Myocyte (in vitro differentiated cells): ENCODE measurements at places on chromosomes 3 and 15.

DNA sequence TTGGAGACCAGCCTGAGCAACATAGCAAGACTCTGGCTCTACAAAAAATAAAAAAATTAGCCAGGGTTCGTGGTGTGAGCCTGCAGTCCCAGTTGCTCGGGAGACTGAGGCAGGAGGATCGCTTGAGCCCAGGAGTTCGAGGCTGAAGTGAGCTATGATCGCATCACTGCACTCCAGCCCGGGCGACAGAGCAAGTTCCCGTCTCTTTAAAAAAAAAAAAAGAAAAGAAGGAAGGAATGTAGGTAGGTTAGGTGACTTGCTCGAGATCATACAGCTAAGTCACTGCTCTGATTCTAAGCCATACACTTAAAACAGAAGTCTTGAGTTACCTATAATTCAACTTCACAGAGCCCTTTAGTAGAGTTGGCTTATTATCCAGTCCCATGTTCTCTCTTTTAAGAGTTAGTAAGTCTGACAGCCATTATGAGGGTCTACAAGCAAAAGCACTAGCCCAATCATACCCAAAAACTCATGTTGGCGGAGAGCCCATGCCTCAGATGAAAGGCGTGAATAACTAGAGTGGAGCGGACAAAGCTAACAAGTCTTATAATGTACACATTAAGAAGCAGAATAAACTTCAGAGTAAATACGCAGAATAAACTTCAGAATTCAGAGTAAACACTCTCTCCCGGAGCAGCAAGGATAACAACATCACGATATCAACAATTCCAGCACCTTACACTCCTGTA lies 768 bp downstream of the AAGAB start:
- DNase-seq = peak; percentile 28

DNA sequence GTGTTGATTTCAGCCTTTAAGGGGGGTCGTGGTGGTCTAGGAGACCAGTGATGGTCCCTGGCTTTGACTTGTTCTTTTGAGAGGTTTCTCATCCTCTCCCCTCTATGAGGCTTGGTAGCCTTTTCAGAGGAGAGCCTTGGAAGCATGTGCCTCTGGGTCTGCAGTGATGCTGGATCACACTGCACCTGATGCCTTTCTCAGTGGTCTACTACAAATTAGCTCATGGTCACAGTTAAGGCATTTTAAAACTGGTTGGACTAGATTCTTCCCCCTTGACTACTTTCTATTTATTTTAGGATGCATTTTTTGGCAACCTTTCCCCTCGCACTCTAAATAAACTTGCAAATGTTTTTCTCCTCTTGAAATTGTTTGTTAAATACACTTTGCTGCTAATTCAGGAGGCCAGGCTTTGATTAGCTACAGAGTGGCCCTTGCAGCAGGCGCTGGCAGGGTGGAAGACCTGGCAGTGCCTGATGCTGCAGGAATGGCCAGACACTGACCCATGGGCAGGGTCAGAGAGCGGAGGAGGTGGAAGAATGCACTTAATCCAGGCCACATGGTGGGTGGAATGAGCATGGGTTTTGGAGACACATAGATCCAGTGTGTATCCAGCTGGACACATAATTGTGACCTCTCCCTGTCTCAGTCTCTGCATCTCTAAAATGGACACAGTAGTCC lies 318.8 kb upstream of the CTDSPL start:
- peak; percentile 5 for DNase-seq

DNA sequence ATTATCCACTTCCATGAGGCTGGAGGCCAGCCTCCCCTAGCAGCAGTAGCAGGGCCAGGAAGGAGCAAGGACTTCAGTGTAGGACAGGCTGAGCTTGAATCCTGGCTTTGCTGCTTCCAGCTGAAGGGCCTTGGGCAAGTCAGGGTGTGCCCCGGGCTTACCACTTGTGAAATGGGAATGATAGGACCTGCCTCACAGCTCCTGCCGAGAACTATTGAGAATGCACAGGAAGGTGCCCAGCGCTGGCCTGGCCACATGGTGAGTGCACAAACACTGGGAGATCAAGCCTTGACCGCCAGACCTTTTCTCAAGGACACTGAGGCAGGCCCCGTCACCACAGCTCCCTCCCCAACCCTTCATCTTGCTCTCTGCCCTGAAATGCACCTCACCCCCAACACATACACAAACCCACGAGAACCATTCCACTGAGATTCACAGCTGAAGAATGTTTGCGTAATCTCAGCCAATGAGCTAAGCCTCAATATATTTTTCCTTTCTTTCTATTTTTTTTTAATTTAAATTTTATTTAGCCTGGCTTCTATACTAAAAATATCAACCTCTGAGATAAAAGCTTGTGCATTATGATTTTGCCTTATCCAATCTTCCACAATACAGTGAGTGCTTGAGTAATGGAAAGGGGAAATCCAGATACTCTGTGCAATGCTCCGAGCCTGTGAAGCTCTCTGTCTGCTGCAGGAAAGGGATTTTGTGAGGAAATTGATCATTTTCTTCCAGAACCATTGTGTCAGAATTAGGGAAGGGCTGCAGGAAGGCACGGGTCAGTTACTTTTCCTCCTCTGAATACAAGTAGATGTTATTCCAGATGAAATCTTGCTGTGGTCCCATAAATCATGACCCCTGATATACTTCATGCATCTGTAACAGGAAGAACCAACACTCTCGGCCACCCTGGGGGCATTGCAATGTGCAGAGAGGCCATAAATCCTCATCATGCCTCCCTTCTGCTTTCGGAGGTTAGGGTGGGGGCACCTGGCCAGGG lies 193.9 kb downstream of the TLE3 start:
- DNase-seq = no peak

DNA sequence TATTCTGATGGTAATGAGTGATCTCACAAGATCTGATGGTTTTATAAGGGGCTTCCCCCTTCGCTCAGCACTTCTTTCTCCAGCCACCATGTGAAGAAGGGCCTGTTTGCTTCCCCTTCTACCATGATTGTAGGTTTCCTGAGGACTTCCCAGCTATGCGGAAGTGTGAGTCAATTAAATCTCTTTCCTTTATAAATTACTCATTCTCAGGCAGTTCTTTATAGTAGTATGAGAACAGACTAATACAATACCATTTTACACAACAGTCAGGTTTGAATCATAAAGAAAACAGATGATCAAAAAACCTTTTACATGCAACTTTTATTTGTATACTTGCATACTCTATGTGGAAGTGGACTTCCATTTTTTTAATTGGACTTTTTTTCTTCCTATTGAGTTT lies 46.7 kb upstream of the CBLB start:
- DNase-seq = no peak
